ENCODE measurements at places on chromosomes 13 and 19. TPM values are rescaled to one million over a fixed set of nuclear protein-coding genes. Genes with fewer than 3 reads are reported as not detected.

ZNF792 gene
- 5.8 TPM for total RNA-seq

ASF1B gene
- 14.8 TPM for total RNA-seq

ZSCAN4 gene
- total RNA-seq: not detected

RXFP2 gene
- not detected for total RNA-seq

ZNF681 gene
- total RNA-seq: 8.4 TPM

PRR20B gene
- not detected for total RNA-seq

ZNF563 gene
- 2.6 TPM for total RNA-seq

C1QTNF9 gene
- not detected for total RNA-seq

RNF225 gene
- 1.0 TPM for total RNA-seq

CYSLTR2 gene
- total RNA-seq: 6.1 TPM

DIRAS1 gene
- 10.4 TPM for total RNA-seq

TNFSF9 gene
- total RNA-seq: 1.3 TPM

DNA sequence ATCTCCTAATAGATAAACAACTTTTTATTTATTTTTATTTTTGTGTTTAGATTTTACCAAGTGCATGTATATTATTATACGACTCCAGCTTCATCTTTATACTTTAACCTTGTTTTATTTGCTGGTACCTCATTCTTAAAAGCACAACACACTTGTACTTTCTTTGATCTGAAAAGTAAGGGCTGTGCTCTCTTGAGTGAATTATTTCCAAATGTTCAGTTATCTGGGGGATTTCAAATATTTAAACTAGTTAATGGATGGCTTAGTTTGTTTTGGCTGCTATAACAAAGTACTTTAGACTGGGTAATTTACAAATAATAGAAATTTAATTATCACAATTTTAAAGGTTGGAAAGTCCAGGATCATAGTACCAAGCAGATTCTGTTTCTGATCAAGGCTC is 1148.2 kb upstream of the PCDH9 start:
- no peak for DNase-seq

GRCh38 chr13:20924758-20925394 is 22.3 kb upstream of the XPO4 start:
- DNase-seq: peak; percentile 81

DNA sequence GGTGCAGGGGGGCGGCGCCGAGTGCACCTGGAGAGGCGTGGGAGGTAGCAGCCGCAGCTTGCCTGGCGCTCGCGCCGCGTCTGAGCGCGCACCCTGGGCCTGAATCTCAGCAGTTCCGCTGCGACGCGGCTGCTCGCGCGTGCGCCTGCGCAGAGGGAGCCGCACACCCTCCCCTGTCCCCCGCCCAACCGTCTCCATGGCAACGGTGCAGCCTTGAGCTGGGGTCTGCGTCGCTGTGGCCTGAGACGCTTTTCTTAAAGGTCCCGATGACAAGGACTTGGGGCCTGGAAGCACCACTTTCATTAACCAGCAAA is at the start of gene PNMA8B:
PNMA8B (minus strand) TSS at position 82 of the 314 bp plus-strand sequence. CDS start 402 bp downstream, outside the sequence.
- DNase-seq: peak; percentile 91

GRCh38 chr13:107457686-107458085 is 757.6 kb downstream of the LIG4 start:
- DNase-seq: no peak

GRCh38 chr19:39413272-39413910 is 922 bp downstream of the PLEKHG2 start:
- DNase-seq: no peak

GRCh38 chr19:13007292-13008045 is 12.2 kb downstream of the NFIX start:
- no peak for DNase-seq

DNA sequence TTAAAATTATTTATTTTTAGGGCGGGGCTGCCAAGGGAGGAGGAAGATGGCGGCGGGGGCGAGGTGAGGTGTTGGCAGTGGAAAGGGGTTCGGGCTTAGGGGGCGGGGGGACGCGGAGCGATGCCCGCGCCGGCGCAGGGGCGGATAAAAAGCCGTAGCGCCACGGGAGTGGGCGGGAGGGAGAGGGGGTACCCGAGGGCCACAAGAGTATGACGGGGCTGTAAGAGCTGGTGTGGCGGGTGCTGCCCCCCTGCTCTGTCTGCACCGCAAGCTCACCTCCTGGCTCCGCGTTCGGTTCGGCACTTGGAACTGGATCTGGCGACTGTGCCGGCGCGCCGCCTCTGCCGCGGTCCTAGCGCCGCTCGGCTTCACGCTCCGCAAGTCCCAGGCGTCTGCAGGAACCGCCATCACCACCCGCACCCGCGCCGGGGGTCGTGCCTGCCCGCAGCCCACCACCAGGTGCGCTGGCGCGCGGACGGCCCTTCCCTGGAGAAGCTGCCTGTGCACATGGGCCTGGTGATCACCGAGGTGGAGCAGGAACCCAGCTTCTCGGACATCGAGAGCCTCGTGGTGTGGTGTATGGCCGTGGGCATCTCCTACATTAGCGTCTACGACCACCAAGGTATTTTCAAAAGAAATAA is 265.2 kb upstream of the SGCG start:
- DNase-seq: peak; percentile 84

DNA sequence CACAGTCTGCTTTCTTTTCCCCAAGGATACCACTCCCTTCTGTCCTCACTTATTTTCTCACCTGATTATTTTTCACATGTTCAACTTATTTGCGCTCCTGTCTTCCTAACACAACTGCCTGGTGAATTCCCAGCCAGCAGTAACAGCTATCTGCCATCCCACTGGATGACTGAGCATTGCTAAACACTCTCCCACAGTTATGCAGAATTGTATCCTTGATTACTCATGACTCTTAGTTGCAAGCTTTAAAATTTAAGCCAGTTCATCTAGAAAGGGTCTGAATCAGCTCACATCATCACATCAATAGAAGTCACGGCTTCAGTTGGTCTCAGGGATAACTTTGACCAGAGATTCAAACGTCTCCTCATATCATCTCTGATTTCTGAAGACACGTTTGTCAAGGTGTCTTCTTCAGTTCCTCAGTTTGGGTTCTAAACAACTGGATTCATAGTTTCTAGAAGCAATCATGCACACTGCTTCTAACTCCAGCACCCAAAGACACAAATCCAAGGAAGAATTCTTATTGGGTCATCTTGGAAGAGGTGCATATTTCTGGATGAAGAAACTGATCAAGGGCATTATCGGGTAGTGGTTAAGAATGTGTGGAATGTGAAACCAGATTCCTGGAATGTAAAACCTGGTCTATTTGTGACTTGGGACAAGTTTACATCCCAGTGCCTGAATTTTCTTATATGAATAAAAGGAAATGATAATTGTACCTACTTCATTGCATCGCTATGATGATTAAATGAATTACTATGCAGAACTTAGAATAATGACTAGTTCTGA is 13.9 kb upstream of the DACH1 start:
- DNase-seq: no peak

- no peak for DNase-seq
Observed at GRCh38 chr13:84360822-84361221, 478.5 kb upstream of the SLITRK1 start.

DNA sequence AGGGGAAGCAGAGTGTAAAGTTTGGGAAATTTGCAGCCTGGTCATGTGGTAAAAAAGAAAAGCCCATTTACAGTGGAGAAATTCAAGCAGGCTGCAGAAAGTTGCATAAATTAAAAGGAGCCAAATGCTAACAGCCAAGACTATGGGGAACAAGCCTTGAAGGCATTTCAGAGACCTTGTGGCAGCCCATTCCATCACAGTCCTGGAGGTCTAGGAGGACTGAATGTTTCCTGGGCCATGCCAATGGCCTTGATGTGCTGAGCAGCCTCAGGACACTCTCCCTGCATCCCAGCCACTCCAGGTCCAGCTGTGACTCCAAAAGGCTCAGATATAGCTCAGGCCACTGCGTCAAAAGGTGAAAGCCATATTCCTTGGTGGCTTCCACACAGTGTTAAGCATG is 1202.4 kb upstream of the ATXN8OS start:
- no peak for DNase-seq

DNA sequence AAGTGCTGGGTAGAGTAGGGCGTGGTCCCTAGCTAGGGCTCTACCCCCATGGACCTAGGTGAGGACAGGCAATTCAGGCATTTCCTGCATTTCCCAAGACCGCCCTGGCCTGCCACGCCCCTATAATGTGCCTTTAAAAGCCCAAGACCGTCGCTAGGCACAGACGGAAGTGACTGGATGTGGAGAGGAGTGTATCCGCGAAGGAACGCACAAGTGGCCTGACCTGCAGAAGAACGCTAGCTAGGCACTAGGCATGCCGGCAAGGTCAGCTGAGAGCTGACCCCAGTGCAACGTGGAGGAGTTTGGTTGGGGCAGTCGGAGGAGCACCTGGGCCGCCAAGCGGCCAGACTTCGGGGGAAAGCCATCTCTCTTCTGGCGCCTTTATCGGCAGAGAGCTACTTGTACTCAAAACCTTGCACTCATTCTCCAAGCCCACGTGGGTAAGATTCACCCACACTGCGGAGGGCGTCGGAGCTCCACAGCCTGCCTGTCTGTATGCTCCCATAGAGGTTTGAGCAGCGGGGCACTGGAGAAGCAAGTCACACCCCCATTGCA is 370.0 kb downstream of the FGF9 start:
- DNase-seq: no peak

- DNase-seq: no peak
Observed at GRCh38 chr13:73608157-73608516, 526.1 kb downstream of the KLF12 start.

DNA sequence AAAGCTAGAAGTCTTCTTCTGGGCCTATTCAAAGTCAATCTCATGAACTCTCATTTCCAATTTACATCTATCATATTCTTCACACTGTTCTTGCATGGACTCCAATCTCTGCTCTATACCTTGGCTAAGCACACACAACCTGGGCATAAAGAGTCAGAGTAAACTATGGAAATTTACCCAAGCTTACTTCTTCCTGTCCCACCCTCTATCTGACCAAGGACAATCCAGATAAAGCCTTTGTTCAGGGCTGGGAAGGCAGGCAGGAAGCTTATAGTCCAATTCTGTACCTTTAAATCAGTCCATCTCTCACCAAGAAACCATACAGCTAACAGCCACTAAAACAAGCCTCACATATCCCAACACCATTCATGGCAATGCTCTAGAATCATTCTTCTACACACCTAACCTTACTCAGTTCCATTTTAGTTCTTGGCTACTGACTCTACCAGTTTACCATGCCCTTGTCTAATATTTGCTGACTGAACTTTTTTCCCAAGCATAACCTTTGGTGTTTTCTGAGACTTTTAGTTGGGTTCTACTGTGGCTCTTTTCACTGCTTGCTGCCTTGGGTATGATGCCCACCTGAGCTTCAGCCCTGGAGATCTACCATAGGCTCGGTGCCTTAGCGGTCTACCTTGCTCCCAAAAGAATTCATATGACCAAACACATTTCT is 38.9 kb downstream of the N4BP2L2 start:
- no peak for DNase-seq

GRCh38 chr13:48978942-48979601 is 3.4 kb downstream of the FNDC3A start:
- DNase-seq: no peak

GRCh38 chr13:26051657-26052311 is at the start of gene SHISA2:
Gene SHISA2, minus strand, starts transcription at chr13:26052016. Its CDS starts 1,041 bp downstream, at chr13:26050975.
- no peak for DNase-seq

- no peak for DNase-seq
Observed at GRCh38 chr19:2607712-2608601, 94.5 kb downstream of the GNG7 start.

- no peak for DNase-seq
Observed at GRCh38 chr13:51283371-51283770, 56.1 kb upstream of the SERPINE3 start.

DNA sequence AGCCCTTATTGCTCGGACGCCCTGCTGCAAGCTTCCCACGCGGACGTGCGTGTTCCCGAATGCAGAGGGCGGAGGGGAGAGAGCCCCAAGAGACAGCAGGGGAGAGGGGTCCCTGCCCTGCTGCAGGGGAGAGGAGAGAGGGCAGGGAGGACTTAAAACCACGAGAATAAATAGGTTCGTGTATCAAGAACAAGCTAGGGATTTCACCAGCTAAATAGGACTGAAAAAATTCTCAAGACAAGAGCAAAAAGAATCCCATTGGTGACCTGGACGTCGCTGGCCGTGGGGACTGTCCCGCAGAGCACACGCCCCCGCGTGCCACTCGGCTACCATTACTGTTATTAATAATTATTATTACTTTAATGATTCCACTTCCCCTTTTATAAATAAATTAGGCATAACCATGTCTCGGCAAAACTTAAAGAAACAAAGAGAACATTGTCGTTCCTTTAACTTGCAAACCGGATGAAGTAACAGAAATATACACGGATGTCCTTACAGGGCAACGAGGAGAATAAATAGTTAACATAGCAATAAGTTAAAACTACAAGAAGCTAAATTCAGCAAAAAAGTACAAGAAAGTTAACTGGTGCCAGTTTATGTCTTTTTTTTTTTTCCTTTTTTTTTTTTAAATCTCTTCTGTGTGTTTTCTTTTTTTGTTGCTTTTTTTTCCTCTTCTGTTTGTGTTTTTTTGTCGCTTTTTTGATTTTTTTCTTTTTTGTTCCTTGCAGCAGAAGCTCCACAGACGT is 16.6 kb downstream of the PRKCSH start:
- DNase-seq: no peak

DNA sequence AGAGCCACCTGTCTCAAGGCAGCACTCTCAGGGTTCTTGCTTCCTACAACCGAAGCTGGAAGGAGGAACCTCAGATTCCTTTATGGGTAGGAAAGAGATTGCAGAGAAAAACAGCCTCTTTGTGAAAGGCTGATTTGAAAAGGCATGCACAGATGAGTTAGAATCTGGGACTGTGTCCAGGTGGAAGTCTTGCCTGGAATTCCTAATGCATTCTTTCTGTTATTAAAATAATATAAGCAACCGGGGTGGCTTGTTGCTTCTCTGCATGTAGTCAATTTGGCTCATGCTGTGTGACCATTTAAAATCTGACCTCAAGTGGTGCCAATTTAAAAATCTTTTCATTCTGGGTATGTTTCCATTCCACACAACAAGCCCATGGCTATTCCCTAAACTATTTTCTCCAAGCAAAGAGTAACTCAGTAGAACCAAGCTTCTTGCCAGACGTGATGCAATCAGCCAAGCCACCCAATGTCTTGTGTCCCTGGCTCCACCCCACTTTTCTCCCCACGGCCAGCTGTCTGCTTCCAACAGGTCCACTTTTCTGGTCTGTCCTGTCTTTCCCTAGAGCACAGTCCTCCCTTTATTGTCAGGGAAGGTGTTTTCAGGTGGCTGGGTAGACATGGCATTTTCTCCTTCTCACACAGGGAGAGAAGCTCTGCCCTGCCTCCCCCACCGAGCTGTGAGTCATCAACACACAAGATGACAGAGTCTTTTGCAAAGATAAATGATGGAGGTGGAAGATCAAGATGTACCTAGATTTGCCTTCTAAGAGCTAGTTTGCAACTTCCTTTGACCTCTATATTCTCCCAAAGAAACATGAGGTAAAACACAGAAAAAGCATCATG is 394.3 kb downstream of the FOXO1 start:
- no peak for DNase-seq

DNA sequence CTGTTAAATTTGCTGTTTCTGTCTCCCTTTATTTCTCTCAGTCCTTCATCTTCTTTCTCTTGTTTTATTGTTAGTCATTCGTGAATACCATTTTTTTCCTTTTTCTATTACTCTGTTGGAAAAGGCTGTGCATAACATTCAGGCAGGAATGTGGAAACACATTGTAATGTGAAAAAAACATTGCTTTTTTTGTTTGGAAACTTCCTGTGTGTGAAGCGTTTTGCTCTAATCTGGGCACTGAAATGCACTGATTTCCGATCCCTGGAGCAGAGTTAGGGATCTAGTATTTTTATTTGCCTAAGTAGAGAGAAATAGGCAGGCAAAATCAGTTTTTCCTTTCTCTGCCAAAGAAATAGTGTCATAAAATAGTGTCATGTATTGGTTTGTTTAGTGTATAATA is 155.5 kb downstream of the PCCA start:
- DNase-seq: no peak

GRCh38 chr19:35184884-35185283 is 30.3 kb downstream of the FXYD5 start:
- no peak for DNase-seq

GRCh38 chr19:4991996-4992698 is 23.2 kb downstream of the KDM4B start:
- DNase-seq: no peak

Data from type B pancreatic cell (in vitro differentiated cells).